Fibroblast of pulmonary artery (primary cell): ENCODE measurements at places on chromosomes 3 and 15.

GRCh38 chr15:48674876-48675275 is 29.4 kb upstream of the FBN1 start:
- peak; percentile 70 for DNase-seq

DNA sequence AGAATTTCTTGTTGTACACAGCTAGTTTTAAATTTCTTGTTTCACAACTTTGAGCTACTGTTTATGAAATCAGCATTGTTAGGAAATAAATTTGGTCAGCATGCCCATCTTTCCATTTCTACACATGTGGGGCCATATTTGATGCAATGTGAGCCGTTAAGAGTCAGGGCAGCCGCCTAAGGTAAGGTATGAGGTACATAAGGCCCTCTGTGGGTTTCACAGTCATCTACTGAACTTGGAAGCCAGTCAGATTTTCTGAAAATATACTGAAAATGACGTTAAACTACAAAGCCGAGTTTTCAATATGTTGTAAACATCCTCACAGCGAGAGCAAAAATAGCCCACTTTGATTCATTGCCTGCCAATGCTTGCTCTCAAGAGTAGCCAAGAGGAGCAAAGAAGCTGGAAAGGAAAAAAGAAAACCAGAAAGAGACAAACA is 94.7 kb upstream of the PDZRN3 start:
- peak; percentile 55 for DNase-seq

GRCh38 chr3:188962253-188963247 is 209.2 kb upstream of the TPRG1 start:
- no peak for DNase-seq

DNA sequence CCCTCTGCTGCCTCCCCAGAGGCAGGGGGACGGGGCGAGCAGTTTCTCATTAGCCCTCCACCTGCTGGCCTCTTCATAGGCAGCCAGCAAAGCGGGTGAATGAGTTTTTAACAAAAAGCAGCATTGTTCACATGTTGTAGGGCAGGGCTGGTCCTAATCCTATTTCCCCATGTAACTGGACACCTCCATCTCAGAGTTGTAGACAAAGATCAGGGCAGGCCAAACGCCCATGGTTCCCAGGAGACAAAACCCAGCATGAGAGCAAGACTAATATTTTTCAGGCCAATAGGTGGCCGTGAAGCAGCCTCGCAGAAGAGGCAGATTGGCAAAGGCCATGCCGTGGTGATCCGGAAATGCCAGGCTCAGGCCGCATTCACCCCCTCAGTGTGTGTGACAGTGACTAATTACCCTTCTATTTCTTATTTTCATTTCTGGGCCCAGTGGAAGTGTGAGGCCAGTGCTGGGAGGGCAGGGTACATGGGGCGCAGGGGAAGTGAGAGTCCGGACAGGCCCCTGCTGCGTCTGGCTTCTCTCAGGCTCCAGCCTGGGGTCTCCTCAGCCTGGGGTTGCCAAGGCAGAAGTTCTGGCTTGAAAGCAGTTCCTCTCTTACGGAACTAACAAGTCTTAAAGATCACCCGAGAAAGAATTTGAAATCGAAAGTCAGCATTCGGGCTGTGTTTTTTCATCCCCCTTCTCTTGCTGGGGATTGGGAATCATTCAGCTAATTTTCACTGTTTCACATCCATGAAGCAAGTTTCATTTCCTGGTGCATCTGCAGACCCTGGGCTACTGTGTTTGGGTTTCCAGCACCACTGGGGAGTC is 64.8 kb downstream of the BOC start:
- DNase-seq: peak; percentile 49

DNA sequence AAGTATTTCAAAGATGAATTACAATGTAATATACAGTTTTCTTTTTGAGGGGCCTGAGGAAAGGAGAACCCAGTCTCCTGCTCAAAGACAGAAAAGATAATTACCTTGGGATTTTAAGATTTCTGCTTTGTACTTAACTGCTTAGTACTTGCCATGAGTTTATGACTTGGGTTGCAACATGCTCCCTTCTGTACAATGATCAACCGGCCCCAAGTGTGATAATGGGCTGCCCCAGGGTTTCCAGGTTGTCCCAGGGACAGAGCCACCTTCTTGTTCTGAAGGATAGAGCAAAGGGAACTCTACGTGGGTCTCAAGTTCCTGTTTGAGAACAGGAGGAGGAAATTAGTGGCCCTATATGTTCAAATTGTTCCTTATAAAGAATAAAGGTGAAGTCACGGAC is 104.8 kb downstream of the ABHD5 start:
- no peak for DNase-seq

- DNase-seq: peak; percentile 87
Observed at GRCh38 chr3:114498539-114499370, 204.9 kb downstream of the TIGIT start.

DNA sequence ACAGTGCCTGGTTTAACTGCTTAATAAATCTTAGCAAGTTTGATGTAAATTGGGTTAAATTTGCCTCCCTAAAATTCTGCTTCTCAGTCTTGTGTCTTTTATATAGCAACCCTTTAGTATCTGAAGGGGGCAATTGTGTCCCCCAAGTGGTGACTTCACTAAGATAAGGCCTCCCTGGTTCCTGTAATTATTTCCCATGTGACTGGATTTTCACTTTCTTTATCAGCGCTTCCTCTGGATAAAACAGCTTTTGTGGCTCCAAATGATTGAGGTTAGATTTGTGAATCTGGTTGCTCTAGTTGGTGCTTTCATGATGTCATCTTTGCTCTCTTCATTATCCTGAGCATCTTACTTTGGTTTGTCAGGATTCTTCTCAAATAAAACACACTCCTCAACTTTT is 334.3 kb upstream of the CTDSPL start:
- no peak for DNase-seq

GRCh38 chr3:136819392-136819730 is 435 bp downstream of the SLC35G2 start:
- DNase-seq: peak; percentile 78

GRCh38 chr3:72154391-72155335 is 369.7 kb upstream of the PROK2 start:
- DNase-seq: peak; percentile 63

DNA sequence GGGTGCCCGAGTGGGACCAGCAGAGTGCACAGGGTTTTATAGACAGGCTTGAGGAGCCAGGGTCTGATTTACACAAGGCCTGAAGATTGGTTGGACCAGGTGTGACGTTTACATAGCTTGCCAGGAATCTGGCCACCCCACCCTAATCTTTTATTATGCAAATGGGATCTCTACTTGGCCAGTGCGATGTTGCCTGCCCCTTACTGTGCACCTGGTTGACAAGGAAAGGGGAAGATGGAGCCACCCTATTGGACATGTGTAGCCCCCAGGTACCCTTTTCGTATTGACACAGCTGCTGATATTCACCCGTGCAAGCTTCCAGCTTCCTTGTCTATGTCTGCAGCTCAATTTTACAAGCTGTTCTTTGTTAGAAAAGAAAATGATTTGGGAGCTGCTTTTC is 132.0 kb downstream of the ARNT2 start:
- no peak for DNase-seq

- DNase-seq: no peak
Observed at GRCh38 chr3:72230774-72231379, 445.9 kb upstream of the PROK2 start.

GRCh38 chr3:171347301-171348039 is 112.7 kb downstream of the TNIK start:
- DNase-seq: peak; percentile 24

DNA sequence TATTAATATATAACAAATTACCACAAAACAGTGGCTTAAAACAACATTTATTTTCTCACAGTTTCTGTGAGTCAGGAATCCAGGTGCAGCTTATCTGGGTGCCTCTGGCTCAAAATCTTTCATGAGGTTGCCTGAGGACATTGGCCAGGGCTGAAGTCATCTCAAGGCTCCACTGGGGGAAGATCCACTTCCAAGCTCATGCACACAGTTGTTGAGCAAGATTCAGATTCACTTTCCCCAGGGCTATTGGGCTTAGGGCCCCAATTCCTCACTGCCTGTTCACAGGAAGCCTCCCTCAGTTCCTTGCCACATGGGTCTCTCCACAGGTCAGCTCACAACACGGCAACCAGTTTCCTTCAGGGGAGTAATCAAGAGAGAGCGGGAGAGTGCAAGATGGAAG is 35.0 kb downstream of the RFTN1 start:
- peak; percentile 96 for DNase-seq

GRCh38 chr15:85540085-85540797 is 159.8 kb downstream of the AKAP13 start:
- no peak for DNase-seq

GRCh38 chr15:37586976-37587375 is 347.5 kb upstream of the TMCO5A start:
- DNase-seq: peak; percentile 46

- no peak for DNase-seq
Observed at GRCh38 chr3:3587647-3587972, 211.6 kb upstream of the LRRN1 start.

- no peak for DNase-seq
Observed at GRCh38 chr15:65201918-65202317, 9.4 kb downstream of the CILP start.

GRCh38 chr3:52117537-52117936 is 36.7 kb downstream of the POC1A start:
- DNase-seq: no peak

- no peak for DNase-seq
Observed at GRCh38 chr15:57285386-57285785, 90.9 kb upstream of the CGNL1 start.

GRCh38 chr15:66288093-66288492 is 5.3 kb upstream of the DIS3L start:
- DNase-seq: no peak

- DNase-seq: peak; percentile 66
Observed at GRCh38 chr15:51093839-51094605, 684 bp downstream of the TNFAIP8L3 start.

DNA sequence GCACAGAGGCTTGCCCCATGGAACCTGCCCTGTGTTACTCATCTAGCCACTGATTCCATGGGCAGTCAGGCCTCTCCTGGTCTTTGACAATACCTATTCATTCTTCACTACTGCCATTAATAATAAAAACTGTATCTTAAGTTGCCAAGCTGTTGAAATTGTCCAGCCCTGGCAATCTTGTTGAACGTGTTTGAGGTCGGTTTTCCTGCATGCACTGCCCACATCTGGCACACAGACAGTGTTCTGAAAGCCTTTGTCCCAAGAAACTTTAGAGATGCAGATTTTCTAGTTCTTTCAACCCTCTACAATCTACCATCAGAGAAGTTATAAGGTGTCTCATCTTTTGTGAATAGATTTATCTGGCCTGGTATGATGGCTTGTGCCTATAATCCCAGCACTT is 567.2 kb upstream of the NECTIN3 start:
- no peak for DNase-seq

GRCh38 chr15:100050877-100051786 is 290.6 kb downstream of the ADAMTS17 start:
- DNase-seq: no peak

DNA sequence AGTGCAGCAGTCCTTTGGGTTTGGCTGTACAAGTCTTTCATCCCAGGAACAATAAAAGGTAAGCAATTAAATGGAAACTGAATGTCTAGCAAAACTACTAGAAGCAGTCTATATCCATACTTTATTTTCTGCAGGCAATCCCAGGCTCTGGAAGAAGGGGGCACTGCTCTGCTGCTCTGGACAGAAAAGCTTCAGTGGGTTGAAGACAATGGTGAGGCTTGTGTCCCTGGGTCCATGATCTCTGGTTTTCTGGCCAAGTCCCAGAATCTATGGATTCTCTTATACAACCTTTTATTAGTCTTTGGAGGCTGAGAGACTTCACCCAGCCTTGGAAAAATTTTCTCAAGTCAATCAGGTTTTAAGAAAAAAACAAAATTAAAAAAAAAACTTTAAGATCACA is 35.6 kb downstream of the SCAP start:
- DNase-seq: peak; percentile 41

DNA sequence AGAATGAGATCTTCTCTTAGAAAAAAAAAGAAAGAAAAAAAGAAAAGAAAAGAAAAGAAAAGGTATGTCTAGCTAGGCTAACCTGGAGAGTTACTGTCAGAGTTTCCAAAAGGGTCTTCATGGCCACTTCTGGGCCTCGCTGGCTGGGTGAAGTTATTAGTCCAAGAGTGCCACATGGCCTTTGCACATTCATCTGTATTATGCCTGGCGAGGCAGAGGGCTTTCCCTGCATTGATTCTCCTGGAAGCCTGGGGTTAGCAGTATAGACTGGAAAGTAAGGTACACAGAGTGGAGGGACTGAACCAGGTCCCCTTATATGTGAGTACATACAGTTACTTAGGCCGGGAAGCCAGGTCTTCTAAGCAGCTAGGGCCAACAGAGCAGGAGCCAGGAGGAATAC is 54.8 kb upstream of the CGNL1 start:
- no peak for DNase-seq

- DNase-seq: no peak
Observed at GRCh38 chr3:5766848-5767247, 579.3 kb downstream of the EDEM1 start.

DNA sequence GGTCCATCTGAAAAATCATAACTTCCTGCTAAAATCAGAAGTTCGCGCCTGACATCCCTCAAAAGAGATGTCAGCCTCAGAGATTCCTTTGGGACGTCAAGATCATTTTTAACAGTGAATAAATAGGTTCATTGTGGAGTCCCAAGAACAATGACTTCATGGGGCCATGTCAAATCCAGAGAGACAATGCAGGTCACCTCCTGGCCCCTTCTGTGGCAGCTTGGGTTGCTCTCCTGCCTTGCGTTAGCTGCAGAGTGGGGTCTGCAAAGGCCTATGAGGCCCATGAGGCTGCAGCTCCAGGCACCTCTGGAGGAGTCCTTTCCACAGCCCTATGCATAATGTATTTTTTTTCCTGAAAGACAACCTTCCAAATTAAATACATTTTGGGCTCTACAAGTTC is 282.3 kb downstream of the ADAMTS17 start:
- DNase-seq: no peak

GRCh38 chr3:31918179-31919150 is 62.6 kb downstream of the OSBPL10 start:
- peak; percentile 32 for DNase-seq

- DNase-seq: peak; percentile 91
Observed at GRCh38 chr3:52428151-52429005, 16.5 kb downstream of the SEMA3G start.

- no peak for DNase-seq
Observed at GRCh38 chr15:57256939-57257338, 119.4 kb upstream of the CGNL1 start.

DNA sequence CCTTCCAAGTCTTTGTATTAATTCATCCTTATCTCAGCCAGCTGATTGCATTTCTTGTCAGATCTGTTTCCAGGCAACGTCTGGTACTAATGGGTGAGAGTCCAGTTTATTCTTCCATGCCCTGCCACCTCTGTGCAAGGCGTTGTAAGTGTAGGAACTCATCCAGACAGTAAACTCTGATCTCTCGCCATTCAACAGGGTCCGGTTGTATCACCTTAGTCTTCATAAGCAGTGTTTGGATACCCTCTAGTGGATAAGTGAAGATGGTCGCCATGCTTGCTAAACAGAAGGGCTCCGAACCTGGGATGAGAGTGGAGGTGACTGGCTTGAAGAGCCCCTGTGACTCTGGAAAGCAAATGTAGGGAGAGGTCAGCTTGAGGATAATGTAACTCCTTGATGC is 51.6 kb upstream of the CMTM7 start:
- peak; percentile 70 for DNase-seq

DNA sequence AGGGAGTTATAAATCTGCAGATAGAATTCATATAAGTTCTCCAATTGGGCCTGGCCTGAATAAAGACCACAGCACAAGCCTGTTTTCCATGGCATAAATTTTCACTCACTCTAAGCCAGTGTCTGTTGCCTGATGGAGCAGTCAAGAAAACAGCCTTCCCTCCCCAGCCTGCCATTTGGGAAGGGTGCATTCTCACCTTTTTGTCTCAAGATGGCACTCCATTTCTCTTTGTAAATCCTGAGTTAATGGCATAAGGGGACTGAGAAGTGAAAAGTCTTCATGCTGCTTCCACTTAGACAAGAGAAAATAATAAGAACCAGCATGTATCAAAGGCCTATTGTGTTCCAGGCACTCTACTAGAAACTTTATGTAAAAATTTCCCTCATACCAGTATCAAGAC is 115.6 kb upstream of the MANF start:
- peak; percentile 22 for DNase-seq
